Fibroblast of mammary gland (primary cell): ENCODE measurements at places on chromosomes 4 and X.

DNA sequence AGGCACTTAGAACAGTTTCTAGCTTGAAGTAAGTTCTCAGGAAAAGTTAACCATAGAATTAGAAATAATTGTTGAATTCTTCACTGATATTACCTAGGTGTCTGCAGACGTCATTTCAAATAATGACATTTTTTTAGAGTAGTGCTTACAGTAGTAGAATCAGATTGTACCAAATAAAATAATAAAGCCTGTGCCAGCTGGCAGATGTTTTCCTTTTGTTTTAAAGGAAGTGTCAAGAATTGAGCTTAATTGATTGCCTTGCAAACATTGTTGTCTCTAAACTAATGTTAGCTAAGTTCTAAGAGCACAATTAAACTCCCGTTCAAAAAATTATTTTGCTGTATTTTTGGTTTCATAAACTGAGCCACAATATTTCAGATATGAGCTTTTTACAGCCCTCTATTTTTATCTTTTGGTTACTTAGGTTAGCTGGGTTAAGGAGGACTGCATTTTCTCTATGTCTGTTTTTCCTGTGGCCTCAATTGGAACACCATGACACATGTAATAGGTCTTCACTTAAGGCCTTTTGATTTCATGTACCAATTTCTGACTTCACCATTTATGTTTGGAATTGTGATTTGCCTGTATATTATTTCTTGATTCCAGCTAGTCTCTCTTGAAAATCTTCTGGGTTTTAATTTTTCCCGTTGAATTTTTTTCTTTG is 64.2 kb downstream of the DCUN1D4 start:
- no peak for DNase-seq

GRCh38 chr4:10671366-10671765 is 13.2 kb downstream of the CLNK start:
- no peak for DNase-seq

DNA sequence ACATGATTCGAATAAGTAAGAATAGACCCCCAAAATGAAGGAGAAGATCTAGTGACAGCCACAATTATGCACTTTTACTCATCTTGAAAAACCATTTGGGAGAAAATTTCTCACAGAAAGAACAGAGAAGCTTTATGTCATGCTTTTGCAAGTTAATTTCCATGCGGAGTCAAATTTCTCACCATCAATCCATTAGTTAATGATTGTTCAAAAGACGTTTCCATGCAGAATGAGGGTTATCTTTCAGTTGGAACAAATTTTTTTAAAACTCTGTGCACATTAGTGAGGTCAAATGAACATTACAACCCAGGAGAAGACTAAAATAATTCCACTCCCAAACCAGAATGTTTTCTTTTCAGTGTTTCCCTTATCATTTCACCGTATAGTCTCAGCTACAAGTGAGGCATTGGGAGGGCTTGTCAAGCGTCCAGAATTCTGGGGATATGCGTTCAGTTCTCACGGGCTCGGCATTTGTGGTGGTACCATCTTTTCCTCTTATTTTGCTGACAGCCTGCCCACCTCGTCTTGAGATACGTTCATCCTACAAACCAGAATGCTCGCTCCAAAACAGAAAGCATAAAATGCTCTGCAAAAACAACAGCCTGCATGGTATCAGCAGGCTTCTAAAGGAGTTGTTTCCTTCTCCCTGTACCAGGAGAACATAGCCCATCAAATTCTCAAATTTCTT is 130.8 kb upstream of the TBL1X start:
- no peak for DNase-seq

DNA sequence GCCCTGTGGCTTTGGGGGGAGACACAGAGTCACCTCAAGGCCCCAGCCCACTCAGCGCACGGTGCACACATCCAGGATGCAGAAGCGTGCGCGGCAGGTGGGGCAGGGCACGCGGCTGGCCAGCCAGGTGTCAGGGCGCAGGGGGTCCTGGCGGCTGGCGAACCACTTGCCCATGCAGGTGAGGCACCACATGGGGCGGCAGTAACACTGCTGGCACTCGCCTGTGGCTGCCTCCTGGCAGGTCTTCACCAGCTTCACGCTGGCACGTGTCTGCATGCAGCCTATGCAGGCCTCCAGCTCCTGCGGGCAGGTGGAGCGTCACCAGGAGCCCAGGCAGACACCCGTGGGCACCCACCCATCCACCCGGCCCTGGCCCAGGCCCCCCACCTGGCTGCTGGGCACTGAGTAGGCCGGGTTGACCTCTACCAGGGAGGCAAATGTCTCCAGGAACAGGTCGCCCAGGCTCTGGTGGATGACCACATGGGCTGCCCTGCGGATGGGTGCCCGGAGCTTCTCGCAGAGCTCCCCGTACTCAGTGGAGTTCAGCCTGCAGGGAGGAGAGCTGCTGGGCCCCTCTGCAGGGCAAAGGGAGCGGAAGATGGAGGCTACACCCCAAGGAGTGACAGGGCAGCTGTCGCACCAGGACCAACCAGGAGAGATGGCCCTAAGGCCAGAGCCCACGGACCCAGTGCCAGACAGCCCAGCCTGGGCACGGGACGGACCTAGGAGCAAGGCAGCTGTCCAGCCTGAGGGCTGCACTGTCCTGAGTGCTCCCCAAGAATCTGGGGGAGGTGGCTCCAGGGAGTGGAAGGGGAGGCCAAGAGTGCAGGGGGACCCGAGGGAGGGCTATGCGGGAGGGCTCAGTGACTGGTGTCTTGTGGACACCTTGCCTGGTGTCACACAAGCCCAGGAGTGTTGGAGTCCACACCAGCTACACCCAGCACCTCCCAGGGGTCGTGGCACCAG is 3.7 kb downstream of the TMEM129 start:
- no peak for DNase-seq

DNA sequence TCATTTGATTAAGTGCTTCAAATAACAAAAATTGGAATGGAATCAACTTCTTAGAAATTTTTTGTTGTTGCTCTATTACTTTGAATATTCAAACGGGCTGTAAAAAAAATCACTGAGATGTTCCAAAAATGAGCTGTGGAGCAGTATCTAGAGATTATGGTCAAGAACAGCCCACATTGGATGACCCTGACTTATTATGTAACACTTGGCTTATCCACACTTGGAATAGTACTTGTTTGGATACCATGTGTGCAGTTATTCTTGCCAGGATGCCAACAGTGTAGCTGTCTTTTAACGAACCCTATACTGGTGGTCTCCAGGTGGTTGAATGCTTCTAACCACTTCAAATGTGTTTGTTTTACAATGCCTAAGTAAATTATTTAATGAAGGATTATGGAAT is 64.9 kb upstream of the CAMK2D start:
- DNase-seq: peak; percentile 33

DNA sequence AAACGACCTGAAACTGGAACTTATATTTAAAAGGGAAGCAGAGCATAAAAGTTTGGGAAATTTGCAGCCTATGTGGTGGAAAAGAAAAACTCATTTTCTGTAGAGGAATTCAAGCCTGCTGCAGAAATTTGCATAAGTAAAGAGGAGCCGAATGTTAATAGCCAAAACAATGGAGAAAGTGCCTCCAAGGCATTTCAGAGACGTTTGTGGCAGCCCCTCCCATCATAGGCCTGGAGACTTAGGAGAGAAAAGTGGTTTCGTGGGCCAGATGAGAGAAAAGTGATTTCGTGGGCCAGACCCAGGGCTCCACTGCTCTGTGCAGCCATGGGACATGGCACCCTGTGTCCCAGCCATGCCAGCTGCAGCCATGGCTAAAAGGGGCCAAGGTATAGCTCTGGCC is 361.9 kb downstream of the PCDH19 start:
- DNase-seq: no peak

DNA sequence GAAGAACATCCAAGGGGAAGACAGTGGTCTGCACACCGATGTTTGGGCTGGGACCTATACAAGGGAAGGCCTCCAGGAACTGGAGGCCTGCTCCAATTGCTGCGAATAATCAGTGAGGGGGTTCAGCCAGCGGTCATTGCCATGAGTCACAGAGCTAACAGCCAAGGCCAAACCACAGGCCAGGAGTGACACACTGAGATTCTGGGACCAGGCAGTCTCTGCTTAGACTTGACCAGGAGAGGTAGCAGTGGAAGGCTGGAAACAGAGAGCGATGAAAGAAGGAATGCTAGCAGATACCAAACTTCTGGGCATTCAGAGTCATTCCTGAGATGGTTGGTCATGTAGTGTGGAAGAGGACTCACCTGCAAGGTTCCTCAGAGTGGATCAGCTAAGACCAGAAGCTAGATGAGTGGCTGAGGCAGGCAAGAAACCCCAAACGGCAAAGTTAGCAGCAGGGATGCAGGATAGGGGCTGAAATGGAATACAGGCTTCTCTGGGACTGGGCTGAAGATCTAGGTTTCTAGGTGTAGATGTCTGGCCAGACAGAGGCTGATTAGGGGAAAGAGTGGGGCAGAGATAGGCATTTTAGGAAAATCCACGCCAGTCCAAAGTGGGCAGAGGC is 54.7 kb downstream of the CNGA2 start:
- peak; percentile 86 for DNase-seq

- DNase-seq: no peak
Measured at GRCh38 chr4:128917781-128918180, 108.3 kb downstream of the JADE1 start.

DNA sequence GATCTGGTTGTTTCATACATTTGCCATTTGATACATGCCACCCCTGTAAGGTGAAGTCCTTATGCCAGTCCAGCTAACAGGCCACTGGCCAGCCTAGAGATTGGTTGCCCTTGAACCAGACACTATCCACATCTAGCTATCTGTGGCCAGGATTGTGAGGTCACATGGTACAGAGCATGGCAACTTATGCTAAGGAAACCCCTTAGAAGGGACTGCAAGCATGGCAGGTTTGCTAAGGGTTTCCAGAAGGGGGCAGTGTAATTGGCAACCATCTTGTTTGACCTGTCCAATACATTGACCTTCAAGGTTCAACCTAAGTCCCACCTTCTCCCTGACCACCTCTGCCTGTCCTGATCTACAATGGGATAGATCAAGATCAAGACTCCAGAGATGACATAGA is 47.5 kb downstream of the SMC1A start:
- DNase-seq: no peak

DNA sequence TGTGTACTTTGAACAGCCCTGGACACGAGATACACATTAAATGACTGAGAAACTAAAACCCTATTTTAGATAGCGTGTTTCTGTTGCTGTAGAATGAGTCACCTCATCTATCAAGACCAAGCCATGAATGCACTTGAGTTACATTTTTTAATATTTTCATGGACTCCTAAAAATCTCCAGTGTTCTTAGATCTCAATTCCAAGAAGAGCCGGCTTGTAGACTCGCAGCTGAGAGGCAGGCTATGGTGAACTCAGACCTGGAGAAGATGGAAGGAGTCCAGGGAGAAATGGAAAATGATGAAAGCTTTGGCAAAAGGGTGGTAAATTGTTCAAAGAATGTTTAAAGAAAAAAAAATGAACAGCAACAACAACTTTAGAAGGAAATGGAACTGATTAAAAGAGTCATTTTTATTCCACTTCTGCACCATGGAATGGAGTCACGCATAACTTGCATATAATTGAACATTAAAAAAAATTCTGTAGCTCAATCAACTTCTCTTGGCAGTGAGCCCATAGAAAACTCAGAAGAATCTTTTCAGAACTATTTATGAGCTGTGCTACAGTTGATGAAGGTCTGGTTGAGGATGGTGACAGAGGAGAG is 129.8 kb downstream of the MXRA5 start:
- no peak for DNase-seq

- DNase-seq: no peak
Measured at GRCh38 chrX:36434522-36434921, 515.0 kb downstream of the CFAP47 start.

DNA sequence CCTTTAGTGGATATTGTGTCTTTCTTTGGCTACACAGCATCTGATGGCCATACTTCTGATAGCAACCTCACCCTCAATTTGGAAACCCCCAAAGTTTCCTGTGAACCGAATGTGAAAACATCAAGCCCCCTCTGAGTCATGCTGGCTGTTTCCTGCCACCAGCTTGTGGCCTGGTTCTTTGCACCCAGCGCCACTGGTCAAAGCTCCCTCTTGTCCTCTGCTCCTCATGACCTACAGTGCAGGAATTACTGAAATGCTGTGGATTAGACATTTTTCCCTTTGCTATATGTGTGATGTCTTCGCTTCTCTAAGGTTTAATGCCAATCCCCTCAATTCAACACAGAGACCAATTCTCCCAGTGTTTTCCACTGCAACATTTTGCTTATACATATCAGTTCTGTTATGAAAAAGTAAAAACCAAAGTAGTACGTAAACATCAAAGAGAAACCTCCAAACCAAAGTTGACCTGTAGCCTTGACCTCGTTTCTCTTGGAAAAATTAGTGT is 224.0 kb upstream of the TENM3 start:
- no peak for DNase-seq

DNA sequence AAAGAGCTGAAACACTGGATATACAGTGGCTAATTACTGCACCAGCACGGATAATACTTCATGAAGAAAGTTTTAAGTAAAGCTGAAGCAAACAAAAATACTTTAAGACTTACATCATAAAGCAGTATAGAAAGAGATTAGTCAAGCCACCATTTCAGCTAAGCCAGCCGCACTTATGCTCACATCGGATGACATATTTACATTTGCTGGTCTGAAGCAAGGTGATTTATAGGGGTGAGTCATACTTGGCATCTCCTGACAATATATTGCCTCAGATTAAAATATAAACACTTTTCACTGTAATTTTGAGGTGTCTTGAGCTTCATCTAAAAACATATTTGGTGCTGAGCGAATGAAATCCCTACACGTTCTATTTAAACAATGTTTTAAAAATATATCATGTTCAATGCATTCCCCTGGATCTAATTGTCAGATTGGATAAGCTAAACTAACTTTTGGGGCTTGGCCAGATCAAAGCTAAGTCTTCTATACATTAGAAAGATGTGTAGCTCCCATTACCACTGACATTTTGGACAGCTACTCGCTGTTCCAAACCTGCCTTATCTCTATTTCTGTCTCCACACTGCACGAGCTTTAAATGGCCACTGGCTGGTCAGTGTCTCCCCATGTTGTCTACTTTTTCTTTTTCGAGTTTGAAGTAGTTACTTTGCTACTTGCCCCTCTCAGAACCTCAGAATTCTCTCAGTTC is 103.2 kb downstream of the VCX2 start:
- DNase-seq: peak; percentile 37

GRCh38 chr4:97531351-97531750 is 611.9 kb downstream of the STPG2 start:
- DNase-seq: no peak

DNA sequence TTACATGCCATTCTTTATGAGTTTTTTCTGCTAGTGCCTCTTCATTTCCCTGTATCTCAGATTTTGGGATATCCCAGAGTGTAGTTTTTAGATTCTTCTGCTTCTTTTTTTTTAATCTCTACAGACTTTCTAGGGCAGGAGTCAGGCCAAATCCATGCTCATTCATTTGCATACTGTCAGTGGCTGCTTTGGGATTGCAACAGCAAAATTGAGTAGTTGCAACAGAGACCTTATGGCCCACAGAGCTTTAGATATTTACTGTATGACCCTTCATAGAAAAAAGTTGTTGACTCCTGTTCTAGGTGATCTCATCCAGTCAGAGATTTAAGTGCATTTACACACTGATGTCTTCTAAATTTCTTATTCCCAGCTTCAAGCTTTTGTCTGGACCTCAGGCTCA is 35.3 kb downstream of the ARFIP1 start:
- peak; percentile 65 for DNase-seq
